Bronchus fibroblast of lung (primary cell): ENCODE measurements at places on chromosomes 2 and 18. TPM values are rescaled to one million over a fixed set of nuclear protein-coding genes. Genes with fewer than 3 reads are reported as not detected.

The DLX1 gene
- not detected in 2 replicates for total RNA-seq

The WDR43 gene
- total RNA-seq: 35.5 and 39.4 TPM in 2 replicates

The SPC25 gene
- total RNA-seq: 12.9 and 14.8 TPM in 2 replicates

The ACVR1C gene
- not detected in 2 replicates for total RNA-seq

The HOXD12 gene
- not detected in 2 replicates for total RNA-seq

The ANKRD36C gene
- total RNA-seq: 8.3 and 9.6 TPM in 2 replicates

The REEP1 gene
- 0.67 TPM in 1 of 2 replicates, not detected in the other for total RNA-seq

The CYTIP gene
- total RNA-seq: not detected in 2 replicates

The ECEL1 gene
- total RNA-seq: not detected in 2 replicates
